ENCODE measurements at places on chromosomes 1 and 21.

- no peak for DNase-seq
These were observed 22.6 kb downstream of the RNU1-3 start for GRCh38 chr1:16644193-16644481.

DNA sequence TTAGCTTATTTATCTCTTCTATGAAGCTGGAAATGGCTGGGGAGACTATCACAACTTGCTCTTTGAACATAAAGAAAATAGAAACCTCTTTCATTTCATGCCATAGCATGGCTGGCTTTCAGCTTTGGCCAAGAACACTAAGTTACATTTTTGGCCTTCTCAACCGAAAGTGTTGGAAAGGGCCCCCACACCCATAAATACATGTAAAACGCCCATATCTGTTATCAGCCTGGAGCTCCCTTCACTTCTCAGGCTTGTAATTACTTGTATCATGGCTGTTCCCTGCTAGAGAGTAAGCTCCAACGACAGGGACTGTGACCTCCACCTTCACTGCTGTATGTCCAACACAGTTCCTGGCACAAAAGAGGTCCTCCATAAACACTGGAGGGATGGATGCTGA is 12.7 kb upstream of the EIF4G3 start:
- no peak for DNase-seq

DNA sequence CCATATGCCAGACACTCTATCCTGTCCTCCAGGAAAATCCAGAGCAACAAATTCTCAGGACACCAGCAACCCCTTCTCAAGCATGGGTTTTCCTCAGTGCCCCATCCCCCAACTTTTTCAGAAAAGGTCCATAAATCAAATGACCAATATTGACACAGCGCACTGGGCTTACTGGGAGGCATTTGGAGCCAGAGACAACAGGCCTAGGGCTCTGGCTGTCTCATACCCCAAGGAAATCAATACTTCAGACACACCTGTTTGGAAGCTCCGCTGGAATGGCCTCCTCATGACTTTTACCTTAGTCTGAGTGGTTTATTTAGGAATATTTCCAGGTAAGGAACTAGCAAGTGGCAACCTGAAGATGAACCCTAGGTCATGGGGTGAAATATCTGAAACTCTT is 66.9 kb upstream of the TNR start:
- no peak for DNase-seq

GRCh38 chr1:168529518-168529917 is 14.3 kb downstream of the XCL2 start:
- DNase-seq: peak; percentile 43

DNA sequence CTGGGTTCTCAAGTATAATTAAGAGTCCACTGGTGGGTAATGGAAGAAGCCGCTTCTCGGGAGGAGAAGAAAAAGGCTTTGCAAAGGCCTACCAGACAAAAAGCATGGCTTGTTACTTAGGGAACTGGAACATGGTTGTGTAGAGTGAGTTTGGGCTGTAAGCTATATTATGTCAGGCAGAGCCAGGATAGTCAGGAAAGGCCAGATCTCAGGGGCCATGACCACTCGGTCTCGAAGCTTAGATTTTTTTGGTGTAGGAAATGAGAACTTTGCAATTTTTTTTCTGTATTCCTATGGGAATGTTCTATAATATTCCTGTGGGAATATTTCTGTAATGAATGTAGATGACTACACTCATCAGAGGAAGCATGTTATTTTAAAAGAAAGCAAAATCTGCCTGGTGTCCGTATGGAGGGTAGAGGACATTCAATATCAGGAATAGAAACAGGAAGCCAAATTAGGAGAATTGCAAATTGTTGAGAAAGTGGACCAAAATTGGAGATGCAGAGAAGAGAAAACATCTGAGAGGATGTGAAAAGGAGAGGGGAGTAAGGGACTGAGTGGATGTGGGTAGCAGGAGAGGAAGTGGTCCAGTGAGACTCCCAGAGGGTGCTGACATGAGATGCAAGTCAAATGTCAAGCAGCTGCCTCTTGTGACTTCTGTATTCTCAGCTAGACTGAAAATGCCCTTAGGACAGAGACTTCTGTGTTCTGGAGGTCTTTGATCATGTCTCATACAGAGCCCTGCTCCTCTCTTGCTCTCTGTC is 45.2 kb upstream of the HAO2 start:
- peak; percentile 27 for DNase-seq

GRCh38 chr1:240794046-240794843 is 182.3 kb upstream of the GREM2 start:
- no peak for DNase-seq

All from inflammatory macrophage treated with lipopolysaccharide for 1 hour (primary cell).